ENCODE measurements at places on chromosomes 12 and 14.
A peak's percentile ranks its signal among the peaks of the same experiment; 100 is the strongest.

- peak; percentile 90 for DNase-seq
Measured at GRCh38 chr14:51616724-51617409, 34.8 kb upstream of the FRMD6 start.

DNA sequence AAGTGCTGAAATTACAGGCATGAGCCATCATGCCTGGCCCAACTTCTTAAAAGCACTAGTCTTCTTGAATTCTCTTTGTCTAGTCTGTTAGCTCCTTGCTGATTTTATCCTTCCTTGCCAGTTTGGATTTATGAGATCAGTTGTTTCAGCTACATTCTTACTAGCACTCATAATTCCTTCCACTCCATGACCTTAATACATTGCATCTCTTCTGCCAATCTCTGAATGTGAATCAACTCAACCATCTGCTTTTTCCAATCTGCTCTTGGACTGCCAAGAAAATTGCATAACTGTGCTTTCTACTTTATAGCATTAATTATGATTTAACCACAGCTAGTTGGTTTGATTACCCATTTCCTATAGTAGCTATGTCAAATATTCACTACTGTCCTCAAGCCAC lies 14.9 kb upstream of the HEATR5A start:
- peak; percentile 64 for DNase-seq

DNA sequence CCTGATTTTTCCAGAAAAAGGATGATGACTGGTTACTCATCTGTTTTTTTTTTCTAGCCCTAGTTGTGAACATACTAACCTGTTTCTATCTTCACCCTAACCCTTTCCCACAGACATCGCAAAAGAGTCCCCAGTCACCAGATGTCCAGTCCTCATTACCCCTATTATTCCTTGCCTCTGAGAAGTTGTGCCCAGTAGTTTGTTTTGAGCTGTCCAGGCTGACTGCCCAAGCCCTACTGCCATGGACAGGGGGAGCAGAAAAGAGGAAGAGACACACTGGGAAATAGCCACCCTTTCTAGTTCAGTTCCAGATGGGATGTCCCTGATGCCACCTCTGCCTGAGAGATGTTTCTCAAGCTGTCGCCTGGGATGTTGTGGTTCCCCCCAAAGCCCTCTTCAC lies 13.8 kb upstream of the CELA1 start:
- DNase-seq, result no peak

DNA sequence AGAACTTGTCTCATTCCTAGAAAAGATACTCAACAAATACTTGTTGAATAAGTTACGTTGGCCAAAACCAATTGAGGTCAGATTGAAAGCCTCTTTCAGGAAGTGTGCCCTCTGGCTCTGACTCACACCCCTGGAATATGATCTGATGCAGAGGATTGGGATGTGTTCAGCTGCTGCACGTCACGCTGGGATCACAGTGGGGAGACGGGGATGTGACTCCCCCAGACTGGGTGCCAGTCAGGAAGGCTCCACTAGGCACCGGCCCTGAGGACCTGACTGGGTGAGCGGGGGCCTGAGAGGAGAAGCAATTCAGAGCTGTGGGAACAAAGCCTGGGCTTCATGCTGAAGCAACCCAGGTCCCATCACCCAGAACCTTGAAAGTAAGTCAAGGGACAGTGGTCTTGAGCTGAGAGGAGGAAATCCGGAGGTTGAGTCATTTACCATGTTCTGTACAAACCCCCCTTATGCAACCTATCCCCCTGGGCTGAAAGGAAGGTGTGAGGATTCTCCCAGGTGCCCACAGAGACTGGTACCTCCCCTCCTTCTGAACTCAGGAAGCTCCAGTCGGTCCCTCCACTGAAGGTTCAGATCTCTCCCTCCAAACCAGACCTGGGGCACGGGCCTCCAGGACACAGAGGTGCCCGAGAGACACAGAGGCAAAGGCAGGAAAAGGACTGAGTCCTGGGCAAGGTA lies 3.9 kb downstream of the CEBPE start:
- peak; percentile 96 for DNase-seq

- no peak for DNase-seq
Measured at GRCh38 chr14:104981699-104982541, 3.7 kb upstream of the CLBA1 start.

DNA sequence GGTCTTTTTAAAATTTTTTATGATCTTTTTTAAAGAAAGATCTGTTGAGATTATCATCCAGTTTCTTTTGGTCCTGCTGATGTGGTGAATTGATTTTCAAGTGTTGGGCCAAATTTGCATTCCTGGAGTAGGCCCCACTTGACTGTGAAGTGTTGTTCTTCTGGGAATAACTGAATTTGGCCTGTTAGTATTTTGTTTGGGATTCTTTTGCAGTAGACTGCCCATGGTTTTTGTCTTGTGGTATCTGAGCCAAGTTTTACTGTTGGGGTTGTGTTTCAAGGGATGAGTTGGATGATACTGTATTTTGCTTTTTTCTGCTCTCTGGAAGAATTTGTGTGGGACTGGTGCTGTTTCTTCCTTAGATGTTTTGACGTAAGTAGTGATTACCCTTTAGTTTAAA lies 4.0 kb upstream of the SYCP3 start:
- DNase-seq, result no peak

Measured in cardiac fibroblast (primary cell).